ENCODE measurements at places on chromosomes 12 and 14. TPM values are rescaled to one million over a fixed set of nuclear protein-coding genes. Genes with fewer than 3 reads are reported as not detected.

Gene NOVA1
- total RNA-seq, result 0.72 TPM

GRCh38 chr12:64036414-64036813 lies 185.7 kb downstream of the KICS2 start:
- ATAC-seq, result no peak

GRCh38 chr12:47021298-47021697 lies 58.1 kb upstream of the PCED1B start:
- peak; percentile 69 for ATAC-seq

Gene CD4
- total RNA-seq, result 2.2 TPM

GRCh38 chr12:24561411-24561871 lies 387.5 kb downstream of the BCAT1 start:
- ATAC-seq, result peak; percentile 15

DNA sequence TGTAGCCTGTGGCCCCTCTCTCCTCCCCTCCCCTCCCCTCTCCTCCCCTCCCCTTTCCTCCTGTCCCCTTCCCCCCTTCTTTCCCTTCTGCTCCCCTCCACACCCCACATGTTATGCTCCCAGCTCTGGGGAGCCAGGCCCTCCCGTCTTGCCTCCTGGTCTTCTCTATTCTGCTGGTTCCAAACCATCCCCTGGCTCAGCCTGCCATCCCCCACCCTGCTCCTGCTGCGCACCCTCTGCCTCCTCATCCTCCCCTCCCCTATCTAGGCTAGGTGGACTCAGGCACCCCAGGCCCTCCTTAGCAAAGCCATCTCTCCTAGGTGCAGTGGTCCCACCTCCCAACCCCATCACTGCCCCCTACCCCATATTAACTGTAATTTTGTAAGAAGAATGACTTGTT lies 99.5 kb downstream of the CALM1 start:
- ATAC-seq, result no peak

Gene CACNA2D4
- total RNA-seq, result 1.1 TPM

Gene USP44
- total RNA-seq, result not detected

- ATAC-seq, result no peak
Measured at GRCh38 chr14:58292187-58292586, 6.2 kb upstream of the ARID4A start.

Gene MMP17
- total RNA-seq, result 2.2 TPM

Gene RIMBP2
- total RNA-seq, result 2.3 TPM

Gene TCP11L2
- total RNA-seq, result 35.3 TPM

DNA sequence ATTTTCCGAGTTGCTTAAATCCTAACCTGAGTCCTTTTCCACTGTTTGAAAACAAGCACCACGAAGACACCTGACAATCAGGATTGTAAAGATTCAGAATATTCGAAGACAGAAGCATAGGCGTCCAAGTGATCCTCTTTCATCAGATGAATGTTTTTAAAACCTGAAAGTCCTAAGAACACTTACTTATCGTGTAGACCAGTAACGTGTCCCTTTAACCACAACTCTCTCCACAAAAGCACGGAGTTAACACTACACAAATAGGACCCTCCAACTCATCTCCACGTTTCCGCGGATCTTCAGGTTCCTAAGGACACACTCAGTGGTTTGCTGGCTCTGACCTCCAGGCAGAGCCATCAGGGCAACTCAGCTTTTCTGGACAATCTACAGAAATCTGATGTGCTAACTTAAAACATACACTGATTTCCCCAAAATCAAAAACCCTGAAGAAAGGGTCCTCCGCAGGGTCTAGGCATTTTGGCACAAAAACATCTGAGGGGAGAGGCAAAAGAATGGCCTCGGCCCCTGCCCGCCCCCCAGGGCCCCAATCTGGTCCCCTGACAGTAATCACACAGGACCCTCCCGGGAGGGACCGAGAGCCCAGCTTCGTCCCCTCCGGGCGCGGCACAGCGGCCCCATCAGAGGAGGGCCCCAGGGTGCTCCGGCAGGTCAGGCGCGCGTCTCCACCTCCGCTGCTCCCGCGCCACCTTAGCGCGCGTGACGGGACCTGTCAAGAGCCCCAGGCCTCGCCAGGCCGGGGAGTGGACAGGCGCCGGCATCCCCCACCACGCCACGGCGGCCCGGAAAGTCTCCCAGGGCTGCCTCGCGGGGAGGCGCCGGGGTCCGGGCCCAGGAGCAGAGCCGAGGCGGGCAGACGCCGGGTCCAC lies 925 bp downstream of the DICER1 start:
- ATAC-seq, result peak; percentile 43

GRCh38 chr12:3313675-3314663 lies 177.0 kb upstream of the PRMT8 start:
- no peak for ATAC-seq

Gene R3HDM2
- 30.2 TPM for total RNA-seq

Gene ACSM4
- total RNA-seq, result not detected

DNA sequence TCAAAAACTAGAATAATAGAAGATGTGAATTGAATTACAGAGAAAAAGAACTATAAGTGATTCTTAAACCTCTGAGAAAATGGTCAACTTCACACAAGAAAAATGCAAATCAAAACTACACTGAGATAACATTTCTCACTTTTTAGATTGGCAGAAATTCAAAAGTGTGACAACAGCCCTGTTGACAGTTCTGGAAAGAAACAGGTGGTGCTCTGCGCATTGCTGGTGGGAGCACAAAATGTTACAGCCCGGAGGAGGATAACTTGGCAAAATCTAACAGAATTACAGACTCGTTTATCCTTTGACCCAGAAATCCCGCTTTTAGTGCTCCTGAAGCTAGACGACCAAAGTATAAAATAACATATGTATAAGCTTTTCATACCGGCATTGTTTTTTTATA lies 222.5 kb upstream of the CNTN1 start:
- no peak for ATAC-seq

Gene NFE2
- not detected for total RNA-seq

Gene WNT1
- total RNA-seq, result not detected

Gene DCAF4
- total RNA-seq, result 9.6 TPM

DNA sequence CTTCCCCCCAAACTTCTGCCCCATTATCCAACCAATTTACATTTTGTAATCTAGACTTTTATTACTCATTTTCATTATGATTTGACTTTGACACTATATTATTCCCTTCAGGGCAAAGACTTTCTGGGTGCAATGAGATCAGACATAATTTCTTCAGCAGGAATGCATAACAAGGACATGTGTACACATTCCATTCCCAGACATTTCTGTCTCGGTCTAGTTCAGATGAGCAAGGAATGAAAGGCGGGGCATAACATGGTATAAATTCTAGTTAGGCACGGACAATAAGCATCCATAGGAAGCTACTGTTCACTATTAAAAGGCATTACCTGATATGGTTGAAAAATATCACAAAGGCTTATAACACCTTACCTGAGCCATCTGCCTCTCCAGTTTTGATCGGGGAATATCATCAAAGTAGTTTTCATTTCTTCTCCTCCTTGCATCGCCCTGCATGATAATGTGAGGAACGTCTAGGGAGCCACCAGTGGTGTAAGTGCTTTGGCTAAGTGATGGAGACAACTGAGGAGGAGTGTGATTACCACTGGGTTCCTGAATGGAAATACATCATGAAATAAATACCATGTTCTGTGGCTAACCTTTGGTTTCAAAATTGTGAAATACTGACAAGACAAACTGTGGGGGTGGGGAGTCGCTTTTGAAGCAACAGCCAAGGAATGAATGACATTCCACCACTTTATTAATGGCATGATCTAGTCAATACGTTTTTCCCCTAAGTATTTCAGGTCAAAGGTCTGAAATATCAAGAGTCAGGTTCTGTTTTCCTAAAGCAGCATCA lies 183.9 kb downstream of the APAF1 start:
- no peak for ATAC-seq

DNA sequence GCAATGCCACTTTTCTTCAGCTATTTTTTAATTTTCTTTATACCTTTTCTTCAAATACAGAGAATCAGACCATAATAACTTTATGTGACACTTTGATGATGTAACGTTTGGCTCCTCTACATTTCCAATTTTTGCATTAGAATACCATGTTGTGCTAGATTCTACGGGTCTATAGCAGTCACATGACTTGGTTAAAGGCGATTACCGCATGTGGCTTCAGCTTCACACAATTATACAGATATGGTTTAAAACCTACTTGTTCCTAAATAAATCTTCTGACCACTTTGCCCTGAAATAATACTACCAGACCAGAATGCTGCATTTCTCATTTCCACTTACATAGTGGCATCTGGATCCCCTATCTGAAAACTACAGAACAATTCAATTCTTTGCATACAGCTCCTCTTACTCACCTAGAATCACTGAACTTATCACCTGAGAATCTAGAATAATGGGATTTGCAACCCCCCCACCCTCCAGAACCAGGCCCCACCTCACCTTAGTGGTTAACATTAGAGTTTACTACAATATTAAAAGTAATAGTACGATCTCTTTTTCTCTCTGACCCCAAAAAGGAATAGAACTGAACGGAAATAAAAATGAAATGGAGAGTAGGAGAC lies 1.3 kb downstream of the MAX start:
- no peak for ATAC-seq

- no peak for ATAC-seq
Measured at GRCh38 chr12:50524621-50525020, 19.8 kb downstream of the DIP2B start.

Gene GTF2A1
- 21.7 TPM for total RNA-seq

- ATAC-seq, result peak; percentile 59
Measured at GRCh38 chr12:14167005-14167628, 185.7 kb upstream of the GRIN2B start.

- no peak for ATAC-seq
Measured at GRCh38 chr12:120712610-120713009, 2.4 kb downstream of the UNC119B start.

Gene SLC25A47
- not detected for total RNA-seq

Gene SMCO3
- total RNA-seq, result not detected

DNA sequence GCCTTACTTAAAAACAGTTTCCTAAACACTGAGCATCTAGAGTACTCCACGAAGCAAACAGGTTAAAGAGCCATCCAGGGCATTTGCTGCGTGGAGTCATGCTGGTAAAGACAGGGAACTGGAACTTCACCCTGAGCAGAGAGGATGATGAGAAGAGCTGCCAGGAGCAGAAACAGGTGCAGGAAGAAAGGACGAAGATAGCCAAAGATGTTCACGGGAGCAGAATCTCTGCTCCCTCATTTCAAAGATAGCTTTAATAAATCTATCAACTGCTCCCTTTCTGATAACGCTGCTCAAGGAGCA lies 280.8 kb upstream of the FKBP4 start:
- no peak for ATAC-seq

DNA sequence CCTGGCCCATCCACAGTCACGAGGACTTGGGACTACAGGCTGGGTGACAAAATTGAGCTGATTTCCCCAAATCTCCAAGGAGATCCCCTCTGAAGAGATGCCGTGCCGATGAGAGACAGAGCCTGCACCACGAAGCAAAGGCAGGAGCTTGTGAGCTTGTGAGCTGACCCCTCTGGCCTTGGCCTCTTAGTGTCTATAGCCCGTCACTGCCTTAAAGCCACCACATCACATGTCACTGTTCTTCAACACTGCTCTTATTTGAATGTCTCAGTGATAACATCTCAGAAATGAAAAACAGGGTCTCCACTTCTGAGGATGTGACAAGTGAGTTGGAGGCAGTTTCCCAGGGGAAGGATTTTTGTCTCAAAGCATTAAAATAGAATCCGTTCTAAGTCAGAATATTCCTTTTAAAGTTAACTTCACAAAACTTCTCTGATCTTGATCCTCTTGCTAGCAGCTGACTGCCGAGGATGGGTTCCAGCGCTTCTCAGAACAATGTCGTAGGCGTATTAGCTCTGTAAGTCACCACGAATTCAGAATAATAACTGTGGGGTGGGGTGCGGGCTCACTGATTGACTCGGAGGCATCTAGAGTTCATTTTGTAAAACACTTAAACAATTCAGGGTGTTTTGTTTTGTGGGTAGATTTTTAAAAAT lies 37.5 kb downstream of the CHST11 start:
- no peak for ATAC-seq

DNA sequence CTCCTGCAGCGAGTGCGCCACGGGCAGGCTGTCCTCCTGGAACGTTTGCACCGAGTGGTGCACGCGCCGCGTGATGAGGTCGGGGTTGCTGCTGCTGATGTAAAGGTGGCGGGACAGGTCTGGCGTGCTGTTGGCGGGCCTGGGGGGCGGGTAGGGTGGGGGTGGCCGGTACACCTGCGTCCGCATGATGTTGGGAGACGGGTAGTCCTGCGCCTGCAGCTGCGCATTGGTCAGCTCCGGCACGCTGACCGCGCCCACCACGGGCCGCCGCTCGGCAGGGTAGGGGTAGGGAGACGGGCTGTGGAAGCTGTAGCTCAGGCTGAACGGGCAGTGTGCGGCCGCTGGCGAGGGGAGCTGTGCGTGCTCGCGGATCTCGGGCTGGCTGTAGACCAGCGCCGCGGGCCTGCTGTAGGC lies 75.2 kb downstream of the PTPN21 start:
- no peak for ATAC-seq

- no peak for ATAC-seq
Measured at GRCh38 chr14:58566979-58567378, 70.8 kb upstream of the DACT1 start.

DNA sequence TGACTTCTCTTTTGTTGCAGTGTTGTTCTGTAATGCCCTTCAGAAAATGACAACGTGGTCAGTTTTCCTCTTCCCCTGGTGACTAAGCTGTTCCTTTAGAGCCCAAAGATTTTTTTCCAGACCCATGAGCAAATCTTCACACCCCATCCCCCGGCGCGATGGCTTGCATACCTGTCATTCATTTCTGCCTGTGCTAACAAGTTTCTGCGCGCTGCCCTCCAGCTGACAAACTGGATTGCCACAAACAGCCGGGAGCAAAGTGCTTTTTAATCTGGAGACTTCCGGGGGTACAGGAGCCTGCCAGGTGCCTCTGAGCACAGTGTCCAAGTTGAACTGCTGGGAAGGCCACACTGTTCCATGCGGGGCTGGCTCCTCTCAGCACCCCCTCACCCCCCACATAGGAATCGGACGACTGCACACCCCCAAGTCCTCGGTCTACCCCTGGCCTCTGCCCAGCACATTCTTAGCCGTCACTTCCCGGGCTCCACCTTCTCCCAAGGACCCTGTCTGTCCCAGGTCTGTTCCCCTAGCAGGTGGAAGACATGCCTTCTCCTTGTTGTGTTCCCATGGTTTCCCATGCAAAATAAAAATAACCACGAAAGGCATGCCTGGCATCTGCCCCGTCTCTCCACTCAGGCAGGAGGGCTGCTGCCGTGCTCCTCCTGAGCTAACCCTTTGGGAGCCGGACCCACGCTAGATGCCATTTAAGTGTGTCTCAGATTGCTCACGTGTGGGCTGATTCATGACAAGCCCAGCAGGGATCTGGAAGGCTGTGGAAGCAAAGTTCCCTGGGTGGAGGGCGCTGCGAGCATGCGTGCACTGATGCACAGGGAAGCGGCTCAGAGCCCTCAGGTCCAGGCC lies 14.1 kb downstream of the RILPL1 start:
- peak; percentile 88 for ATAC-seq

All from esophagus mucosa (tissue), 1 donor.